ENCODE measurements at places on chromosomes 5 and 9.

DNA sequence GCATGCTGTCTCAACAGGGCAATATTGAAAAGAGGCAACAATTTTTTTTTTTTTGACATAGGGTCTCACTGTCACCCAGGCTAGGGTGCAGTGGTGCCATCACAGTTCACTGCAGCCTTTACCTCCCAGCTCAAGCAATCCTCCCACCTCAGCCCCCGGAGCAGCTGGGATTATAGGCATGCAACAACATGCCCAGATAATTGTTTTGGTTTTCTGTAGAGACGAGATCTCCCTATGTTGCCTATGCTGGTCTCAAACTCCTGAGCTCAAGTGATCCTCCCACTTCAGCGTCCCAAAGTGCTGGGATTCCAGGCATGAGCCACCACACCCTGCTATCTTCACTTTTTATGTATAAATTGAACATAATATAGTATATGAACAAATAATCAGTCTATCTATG, 47.6 kb downstream of the PRELID2 start:
- no peak for DNase-seq

DNA sequence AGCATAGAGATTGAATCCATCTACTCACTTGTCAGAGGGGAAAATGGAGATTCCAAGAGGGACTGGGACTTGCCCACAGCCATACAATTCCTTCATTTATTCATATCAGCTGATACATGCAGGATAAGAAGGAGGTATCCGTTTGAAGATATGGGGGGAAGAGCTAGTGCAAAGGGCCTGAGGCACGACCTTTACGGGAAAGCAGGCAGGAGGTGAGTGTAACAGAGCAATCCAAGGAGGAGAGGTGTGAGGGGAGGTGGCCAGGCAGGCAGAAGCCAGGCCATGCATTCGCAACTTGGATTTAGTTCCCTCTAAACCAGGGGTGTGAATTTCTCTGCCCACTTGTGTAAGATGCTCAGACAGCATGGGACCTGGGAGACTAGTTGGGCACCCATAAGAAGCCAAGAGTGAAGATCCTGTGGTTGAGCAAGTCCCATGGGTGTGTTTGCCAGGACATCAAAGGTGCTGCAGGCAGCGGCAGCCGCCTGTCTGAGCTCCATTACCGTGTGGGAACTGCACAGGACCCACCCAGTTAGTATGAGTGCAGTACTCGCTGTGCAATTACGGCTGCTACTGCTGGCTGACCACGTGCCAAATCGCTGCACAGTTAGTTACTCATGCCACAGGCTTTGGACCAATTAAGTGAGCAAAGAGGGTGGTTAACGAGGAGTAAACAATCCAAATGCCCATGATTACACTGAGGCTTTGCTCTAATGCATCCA, 31.4 kb upstream of the FAT2 start:
- DNase-seq: no peak

- no peak for DNase-seq
These were observed 11.3 kb downstream of the NIM1K start for GRCh38 chr5:43203373-43203772.

DNA sequence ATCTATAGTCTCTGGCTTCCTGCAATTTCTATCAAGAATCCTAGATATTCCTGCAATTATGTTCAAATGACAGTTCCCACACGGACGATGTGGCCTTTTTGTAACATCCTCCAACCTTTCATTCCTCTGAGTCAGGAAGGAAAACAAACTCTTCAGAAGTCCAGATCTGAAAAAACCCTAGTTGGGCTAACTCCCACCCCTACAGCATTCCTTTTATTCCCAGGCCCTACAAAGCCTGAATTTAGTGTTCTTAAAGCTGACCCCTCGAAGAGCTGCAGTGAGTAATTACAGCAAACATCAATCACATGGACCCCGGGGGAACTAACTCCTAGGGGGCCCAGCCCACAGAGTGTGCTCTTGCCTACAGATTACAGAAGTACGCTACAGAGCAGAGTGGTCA, 99.7 kb downstream of the SERINC5 start:
- no peak for DNase-seq

- no peak for DNase-seq
These were observed 12.6 kb downstream of the FOXD1 start for GRCh38 chr5:73435759-73436534.

DNA sequence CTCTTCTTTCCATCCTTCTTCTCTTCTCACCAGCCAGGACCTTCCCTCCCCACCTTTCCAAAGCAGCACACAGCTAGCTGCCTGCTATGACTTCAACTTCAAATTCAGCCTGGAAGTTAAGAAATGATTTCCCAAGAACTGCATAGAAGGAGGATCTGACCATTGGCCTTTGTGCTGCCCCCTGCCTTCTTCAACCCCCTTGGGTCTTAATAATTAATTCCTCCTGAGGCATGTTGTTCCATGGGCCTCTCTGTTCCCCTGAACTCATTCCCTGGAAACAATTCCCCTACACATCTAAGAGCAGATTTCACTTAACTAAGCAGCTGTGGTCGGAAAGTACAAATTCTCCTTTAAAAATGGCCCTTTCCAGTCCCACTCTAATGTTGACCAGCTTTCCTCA, 62.4 kb downstream of the ADAMTS12 start:
- DNase-seq: no peak

GRCh38 chr9:134420281-134420845, 94.1 kb downstream of the RXRA start:
- no peak for DNase-seq

GRCh38 chr9:93187574-93187973, 3.6 kb downstream of the WNK2 start:
- DNase-seq: no peak

DNA sequence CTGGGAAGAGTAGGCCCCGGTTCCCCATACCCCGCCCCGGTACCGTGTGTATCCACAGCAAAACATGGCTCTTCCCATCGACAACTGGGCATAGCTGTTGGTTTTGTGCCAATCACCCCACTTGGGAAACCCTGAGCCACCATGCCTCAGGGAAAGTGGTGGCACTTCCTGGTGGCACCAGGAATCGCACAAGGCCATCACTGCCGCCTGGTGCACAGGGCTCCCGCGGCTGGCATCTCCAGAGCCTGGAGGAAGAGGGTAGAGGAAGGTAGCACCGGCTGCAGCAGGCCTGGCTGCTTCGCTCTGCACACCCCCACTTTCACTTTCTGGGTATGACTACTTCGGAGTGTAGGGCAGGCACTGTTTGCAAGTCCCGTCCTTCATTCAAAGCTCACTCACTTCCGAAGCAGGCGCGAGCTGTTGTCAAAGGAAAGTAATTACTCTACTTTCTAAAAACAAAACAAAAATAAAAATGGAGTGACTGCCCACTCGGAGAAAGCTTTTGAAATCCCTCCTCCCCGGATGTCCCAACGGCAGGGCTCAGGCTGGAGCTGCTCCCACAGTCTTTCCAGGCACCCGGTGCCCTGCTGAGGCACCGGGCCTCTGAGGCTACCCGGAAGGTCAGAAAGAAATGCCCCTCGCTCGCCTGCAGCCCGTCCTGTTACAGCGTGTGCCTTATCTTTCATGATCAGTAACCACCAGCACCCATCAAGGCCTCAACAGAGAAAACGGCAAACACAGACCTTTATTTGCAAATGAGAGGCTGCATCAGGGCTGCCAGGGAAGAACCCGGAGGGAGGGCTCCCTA, 2.0 kb downstream of the BRD3 start:
- DNase-seq: peak; percentile 36

DNA sequence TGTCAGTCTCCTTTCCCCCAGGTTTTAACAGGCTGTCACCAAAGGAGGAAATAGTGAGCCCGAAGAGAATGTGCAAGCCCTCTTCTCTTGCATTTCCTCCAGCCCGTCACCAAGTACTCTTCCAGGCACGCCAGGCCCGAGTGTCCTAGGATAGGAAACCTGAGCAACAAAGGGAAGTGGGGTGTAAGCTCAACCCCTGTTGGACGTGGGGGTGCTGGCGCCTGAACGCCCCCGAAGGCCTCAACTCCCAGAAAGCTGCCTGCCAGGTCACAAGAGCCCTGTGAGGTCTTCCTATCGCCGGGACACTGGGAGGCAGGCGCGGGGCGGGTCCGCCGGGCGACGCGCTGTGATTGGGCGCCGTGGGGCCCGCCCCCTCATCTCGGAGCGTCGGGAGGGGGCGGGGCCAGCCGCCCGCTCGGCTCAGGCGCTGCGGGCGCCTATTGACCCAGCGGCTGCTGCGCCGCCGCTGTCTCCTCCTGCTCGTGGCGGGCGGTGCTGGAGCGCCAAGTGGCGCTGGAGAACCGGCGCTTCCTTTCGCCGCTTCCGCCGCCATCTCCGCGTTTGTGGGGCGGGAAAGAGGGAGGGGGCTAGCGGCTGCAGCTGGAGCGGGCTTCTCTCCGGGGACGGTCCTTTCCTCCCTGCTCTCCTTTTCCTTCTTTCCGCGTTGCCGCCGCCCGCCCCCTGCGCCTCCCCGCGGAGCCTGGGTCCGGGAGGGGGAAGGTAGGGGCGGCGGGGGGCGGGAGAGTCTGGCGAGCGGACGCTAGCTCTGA, 572 bp upstream of the MAN2A1 start:
- peak; percentile 54 for DNase-seq

DNA sequence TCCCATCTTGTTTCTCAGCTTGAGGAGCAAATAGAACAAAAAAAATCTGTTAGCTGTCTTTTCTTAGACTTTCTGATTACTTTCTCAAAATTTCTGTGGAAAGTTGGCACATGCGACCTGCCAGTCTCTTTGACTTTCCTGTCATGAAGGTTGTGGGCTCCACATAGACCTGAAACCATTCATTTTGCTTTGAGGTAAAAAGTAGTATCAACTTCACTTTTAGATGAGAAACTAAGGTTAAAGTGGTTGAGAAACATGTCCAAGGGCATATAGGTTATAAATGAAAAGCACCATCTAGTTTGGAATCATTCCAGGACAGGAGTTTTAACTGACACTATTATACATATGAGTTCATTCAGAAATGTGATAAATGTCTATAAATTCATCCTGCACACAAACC, 42.7 kb downstream of the ST8SIA4 start:
- DNase-seq: no peak

GRCh38 chr5:21165344-21165743, 1177.3 kb upstream of the CDH18 start:
- DNase-seq: no peak

DNA sequence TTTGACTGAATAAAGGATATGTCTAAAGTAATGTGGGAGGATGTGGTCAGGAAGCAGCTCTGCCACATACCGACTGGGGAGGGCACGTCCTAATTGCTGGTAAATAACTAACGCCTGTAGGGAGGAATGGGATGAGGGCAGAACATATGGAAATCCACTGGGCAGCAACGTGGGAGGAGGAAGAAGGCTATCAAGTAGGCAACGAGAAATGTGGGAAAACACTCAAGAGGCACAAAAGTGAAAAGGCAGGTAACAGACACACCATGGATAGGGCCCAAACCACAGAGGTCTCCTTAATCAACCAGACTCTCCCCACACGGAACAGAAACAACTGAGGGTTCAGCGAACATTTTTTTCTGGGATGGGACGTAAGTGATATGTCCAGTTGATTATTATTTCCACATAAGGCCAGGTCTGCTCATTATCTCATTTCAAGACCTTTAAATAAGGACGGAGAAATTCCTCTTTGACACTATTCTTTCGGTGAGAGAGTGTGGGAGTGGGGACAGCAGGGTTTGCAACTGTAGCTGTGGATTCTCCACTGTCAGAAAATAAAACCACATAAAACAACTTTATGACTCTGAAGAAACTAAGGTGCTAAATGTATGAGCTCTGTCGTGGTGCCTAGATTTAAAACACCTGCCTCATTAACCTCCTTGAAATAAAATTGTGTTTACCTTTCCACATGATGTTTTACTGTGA, 17.0 kb downstream of the IARS1 start:
- DNase-seq: no peak

DNA sequence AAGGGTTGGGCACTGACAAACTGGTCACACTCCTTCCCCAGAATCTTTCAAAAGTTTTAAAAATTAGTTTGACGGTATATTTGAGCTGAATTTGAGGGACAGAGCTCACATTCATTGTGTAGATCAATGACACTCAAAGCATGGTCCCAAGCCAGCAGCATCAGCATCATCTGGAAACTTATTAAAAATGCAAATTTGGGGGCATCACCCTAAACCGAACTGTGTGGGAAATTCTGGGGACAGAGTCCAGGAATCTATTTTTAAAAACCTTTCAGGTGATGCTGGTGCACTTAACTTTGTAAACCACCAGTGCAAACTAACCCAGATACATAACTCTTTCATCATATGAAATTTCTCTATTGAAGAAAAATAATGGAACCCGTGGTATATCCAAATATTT, 58.1 kb upstream of the MTAP start:
- no peak for DNase-seq

DNA sequence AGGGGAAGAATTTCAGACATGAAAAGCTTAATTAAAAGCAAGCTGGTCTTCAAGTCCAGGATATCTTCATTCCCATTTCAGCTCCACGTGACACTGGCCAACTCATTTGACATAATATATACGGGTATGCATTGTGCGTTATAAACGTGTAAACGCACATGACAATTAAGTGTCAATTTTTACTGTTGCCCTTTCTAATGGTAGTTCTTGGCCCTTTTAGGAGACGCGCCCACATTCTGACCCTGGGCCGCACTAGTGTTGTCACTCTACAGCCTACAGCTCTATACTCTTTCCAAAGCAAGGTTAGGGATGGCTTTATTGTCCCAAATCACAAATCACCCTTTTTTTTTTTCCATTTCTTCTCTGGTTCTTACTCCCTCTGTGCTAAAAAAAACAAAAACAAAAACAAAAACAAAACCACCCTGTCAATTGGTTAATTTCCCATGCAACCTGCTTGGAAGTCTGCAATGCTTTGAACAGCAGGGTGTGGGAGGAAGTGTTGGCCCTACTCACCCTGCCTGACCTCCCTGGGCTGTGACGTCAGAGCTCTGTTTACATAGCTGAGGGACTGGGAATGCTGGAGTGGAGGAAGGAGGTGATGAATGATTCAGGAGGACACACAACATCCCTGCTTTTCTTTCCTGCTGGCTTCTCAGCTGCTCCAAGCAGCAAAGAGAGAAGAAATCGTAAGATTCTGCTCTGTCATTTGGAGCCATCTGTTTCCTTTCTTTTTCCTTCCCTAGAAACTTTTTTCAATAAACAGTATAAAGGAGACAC, 19.3 kb downstream of the RFK start:
- DNase-seq: no peak

GRCh38 chr9:121807823-121808278, 156.4 kb downstream of the DAB2IP start:
- DNase-seq: no peak

DNA sequence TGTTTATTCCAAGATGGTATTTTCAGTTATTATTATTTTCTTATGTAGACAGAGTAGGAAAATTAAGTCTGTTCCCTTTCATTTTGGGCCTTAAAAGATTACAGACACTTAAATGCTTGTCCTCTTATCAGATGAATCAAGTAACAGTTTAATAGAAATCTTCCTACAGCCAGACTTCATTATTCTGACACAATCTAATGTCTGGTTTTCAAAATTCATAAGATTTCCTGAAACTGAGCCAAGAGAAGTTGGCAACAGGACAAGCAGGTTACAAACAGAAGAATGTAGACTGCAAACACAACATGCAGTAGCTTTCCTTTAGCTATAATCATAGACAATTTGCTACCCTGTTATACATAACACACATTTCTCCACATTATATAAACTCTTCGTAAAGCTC, 130.5 kb downstream of the FBXL17 start:
- DNase-seq: no peak

DNA sequence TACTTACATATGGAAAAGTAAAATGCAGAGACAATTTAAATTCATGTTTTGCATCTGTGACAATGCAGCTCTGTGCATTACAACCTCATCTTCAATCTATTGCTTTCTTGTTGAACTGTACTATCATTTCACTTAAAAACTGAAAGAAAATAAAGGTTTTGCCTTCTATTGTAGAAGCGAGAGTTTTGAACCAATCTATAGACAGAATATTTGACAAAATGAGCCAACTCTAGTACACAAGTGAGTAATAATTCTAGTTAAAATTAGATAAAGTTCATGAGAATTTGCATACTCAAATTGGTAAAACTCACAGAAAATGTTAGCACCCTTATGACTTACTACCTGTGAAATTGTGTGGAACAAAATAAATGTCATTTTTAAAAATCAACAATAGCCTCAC, 123.7 kb downstream of the EDIL3 start:
- DNase-seq: no peak
